Foreskin keratinocyte (primary cell): ENCODE measurements at places on chromosomes 12 and 14. TPM values are rescaled to one million over a fixed set of nuclear protein-coding genes. Genes with fewer than 3 reads are reported as not detected.

OR6S1 gene
- total RNA-seq, result not detected in 2 replicates

MBIP gene
- 12.9 and 13.0 TPM in 2 replicates for total RNA-seq

TAS2R10 gene
- total RNA-seq, result not detected in 2 replicates

UNC79 gene
- under 0.01 TPM in 2 replicates for total RNA-seq

SRRM4 gene
- total RNA-seq, result not detected in 2 replicates

IQSEC3 gene
- total RNA-seq, result not detected in 2 replicates

KCNJ8 gene
- not detected in 2 replicates for total RNA-seq

CRACR2A gene
- total RNA-seq, result 1.4 and 2.2 TPM in 2 replicates

DTX1 gene
- not detected in 2 replicates for total RNA-seq

NAV3 gene
- 28.5 and 41.8 TPM in 2 replicates for total RNA-seq

CIROP gene
- not detected in 2 replicates for total RNA-seq

TGM1 gene
- total RNA-seq, result 4.3 and 5.9 TPM in 2 replicates

HOXC11 gene
- total RNA-seq, result 4.9 and 6.3 TPM in 2 replicates

KRT80 gene
- total RNA-seq, result 2.5 and 5.3 TPM in 2 replicates

PAPLN gene
- total RNA-seq, result 2.0 and 3.9 TPM in 2 replicates

ANG gene
- 4.4 and 6.0 TPM in 2 replicates for total RNA-seq

NOXRED1 gene
- total RNA-seq, result 0.07 and 0.18 TPM in 2 replicates

CATSPERB gene
- total RNA-seq, result 0.18 and 0.34 TPM in 2 replicates

PLEKHH1 gene
- 3.5 and 3.8 TPM in 2 replicates for total RNA-seq

DBX2 gene
- not detected in 2 replicates for total RNA-seq

FZD10 gene
- total RNA-seq, result 4.4 and 8.2 TPM in 2 replicates

FIGNL2 gene
- 0.03 TPM in 1 of 2 replicates, not detected in the other for total RNA-seq

SPTB gene
- total RNA-seq, result 0.28 and 0.58 TPM in 2 replicates

KIF26A gene
- 1.3 and 2.0 TPM in 2 replicates for total RNA-seq

CLEC9A gene
- total RNA-seq, result not detected in 2 replicates

CLEC1B gene
- total RNA-seq, result not detected in 2 replicates

TMEM132D gene
- total RNA-seq, result not detected in 2 replicates

PLBD1 gene
- 2.0 and 3.6 TPM in 2 replicates for total RNA-seq

CEBPE gene
- not detected in 2 replicates for total RNA-seq

CISTR gene
- total RNA-seq, result not detected in 2 replicates

RNASE8 gene
- not detected in 2 replicates for total RNA-seq

NOS1 gene
- 1.8 and 11.2 TPM in 2 replicates for total RNA-seq

TTC7B gene
- 46.5 and 50.3 TPM in 2 replicates for total RNA-seq

MED13L gene
- 42.4 and 50.1 TPM in 2 replicates for total RNA-seq

ENTPD5 gene
- 11.1 and 11.3 TPM in 2 replicates for total RNA-seq

ATP5F1B gene
- total RNA-seq, result 657 and 723 TPM in 2 replicates

LTBR gene
- total RNA-seq, result 112 and 121 TPM in 2 replicates

APPL2 gene
- total RNA-seq, result 23.3 and 31.2 TPM in 2 replicates

LYSET gene
- 17.1 TPM in 2 replicates for total RNA-seq

CCDC197 gene
- total RNA-seq, result not detected in 2 replicates

SPIC gene
- not detected in 2 replicates for total RNA-seq

NOVA1 gene
- 0.03 and 0.28 TPM in 2 replicates for total RNA-seq
